ENCODE measurements at places on chromosomes 2 and 18. TPM values are rescaled to one million over a fixed set of nuclear protein-coding genes. Genes with fewer than 3 reads are reported as not detected.

DNA sequence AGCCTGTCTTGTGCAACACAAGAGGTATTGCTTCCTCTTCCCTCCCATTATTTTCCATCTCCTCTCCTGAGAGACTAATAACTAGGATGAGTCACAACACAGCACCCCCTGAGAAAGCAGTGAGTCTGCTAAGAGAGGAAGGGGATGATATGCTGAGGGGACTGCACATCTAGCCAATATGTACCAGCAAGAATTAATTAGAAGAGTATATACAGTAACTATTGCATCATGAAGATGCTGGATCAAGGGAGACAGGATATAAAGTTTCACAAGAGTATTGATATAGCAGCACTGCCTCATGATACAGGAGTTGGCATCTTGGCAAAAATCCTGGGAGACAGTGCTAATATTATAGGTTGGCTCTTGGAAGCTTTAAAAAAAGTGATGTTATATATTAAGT, 289.9 kb upstream of the RBMS1 start:
- peak; percentile 7 for DNase-seq

DNA sequence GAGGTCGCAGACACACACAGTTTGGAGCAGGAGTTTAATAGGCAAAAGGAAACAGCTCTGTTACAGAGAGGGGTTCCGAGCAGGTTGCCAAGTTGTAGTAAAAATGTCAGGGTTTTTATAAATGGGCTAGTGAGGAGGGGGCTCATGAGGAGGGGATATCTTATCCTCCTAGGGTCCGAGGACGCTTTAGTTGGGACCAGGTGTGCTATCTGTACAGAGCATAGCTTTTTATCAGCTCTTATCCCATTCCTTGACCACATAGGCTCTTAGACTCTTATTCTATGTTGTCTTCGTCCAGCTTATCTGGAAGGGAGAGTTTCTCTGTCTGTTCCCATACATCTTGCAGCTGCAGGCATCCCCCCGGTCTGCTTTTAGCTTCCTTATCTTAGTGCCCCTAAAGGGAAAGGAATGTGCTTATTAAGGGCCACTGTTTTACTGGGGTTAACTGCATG, 44.7 kb downstream of the PDK1 start:
- DNase-seq, result no peak

DNA sequence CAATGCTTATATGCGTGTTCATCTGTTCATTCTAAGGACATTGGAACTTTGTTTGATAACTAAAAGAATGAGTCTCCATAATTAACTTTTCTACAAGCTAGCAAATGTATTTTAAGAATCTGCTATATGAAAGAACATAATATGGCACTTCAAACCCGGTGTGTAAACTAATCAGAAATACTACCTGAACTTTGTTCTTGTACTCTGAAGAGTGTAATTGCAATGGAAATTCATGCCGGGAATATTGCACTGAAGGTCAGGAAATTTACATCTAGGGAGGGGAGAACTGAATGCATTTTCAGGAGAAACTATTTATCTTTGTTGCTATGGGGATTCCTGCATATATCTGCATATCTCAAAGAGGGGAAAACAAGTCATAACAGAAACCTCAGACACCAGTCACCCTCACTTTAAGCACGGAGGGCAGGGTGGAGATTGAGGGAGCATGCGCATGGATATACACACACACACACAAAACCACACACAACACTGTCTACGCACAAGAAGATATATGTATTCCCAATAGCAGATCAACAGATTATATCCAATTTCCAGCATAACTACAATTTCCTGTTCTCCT, 76.2 kb downstream of the DTNA start:
- no peak for DNase-seq

DNA sequence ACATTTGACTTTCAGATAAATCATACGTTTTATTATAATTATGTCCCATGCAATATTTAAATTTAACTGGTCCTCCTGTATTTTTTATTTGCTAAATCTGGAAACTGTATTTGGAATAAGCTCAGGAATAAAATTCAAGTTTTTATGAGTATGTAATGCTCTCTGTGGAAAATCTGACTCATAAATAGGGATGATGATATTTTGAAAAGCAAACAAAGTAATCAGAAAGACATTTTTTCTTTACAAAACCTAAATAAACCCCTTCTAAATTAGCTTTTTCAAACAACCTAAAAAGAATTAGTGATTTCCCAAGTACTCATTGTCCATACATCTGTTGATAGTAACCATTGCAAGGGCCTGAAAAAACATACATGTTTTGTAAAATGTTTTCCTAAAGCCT, 41.1 kb downstream of the ASB1 start:
- peak; percentile 44 for DNase-seq

The GPAT2 gene
- 0.28 TPM for total RNA-seq

DNA sequence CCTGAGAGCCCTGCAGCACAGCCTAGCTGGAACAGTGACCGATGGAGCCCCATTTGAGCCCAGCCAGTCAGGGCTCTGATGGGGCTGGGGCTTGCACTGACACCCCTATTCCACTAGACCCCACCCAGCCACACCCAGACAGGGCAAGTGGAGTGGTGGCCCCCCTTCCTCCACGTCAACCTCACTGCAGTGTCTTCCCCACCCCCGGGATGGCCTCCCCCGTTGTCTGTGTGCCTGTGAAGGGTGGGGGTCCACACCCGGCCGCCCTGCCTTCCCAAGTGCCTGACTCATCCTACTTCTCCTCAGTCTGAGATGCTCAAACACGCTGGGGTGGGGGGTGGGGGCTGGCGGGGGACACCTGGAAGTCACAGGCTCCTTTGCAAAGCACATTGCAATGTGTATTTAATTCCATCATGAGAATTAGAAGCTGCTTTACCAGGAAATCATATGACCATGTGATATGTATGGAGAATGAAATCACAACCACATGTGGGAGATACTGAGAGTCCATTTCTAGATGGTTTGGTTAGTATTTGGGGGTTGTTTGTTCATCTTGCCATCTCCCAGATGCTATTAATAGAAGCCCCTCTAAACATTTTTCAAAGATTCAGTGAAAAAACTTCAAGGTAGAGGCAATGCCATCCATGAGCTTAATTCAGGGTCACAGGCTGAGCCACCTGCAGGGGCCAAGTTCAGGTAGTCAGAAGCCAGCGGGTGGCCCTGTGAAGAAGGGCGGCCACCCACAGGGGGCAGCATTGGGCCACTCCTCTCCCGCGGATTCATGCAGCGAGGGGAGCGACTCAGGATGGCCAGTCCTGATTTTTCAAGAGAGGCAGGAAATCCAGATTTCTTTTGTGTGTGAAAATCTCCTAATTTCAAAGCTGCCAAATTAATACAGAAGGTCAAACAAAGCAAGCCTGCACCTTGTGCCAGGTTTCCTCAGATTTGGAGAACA, 22.7 kb upstream of the GMPPA start:
- DNase-seq, result peak; percentile 45

- no peak for DNase-seq
These were observed 11.4 kb downstream of the DARS1 start for GRCh38 chr2:135974036-135974435.

GRCh38 chr18:54260396-54261072, 8.8 kb upstream of the POLI start:
- DNase-seq, result no peak

GRCh38 chr2:151020411-151020810, 241.3 kb downstream of the RBM43 start:
- DNase-seq, result no peak

The MYL1 gene
- total RNA-seq, result not detected

All from IMR-90 (cell line).